ENCODE measurements at places on chromosomes 7 and 10.

GRCh38 chr7:9645756-9646155 lies 1212.3 kb downstream of the NXPH1 start:
- DNase-seq, result no peak

DNA sequence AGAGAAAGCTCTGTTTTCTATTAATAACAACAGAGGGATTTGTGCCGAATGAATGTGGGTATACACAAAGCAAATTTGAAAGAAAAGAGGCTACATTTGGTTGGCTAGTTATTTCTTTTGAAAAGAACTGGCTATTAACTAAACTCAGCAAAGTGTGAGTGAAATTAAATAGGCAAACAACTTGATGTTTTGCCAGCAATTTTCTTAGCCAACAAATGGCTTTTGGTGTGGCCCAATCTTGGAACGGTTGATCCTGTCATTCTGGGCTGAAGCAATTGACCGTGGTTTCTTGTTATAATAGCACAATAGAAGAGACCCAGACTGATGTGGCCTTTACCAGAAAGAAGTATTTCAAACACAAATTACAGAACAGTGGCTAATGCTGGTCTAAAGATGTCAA lies 898.6 kb downstream of the KCNMA1 start:
- DNase-seq, result no peak

DNA sequence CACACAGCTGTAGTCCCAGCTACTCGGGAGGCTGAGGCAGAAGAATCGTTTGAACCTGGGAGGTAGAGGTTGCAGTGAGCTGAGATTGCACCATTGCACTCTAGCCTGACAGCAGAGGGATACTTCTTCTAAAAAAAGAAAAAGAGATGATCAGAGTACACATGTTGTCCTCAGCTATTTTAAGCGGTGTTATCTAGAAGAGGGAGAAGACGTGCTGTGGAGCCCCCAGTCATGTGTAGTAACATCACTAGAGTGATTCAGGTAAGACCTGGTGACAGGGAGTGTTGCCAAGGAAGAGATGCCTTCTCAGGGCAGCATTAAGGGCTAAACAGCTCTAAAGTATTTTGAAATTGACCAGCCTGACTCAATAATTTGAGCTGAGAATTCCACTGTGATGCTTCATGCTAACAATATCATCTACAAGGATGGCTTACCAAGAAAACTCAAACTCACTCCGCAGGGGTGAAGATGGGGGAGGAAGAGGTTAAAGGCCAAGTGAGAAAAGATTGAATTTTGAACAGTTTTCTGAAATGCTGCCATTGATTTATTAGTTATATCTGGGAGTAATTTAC lies 97.4 kb downstream of the KLF6 start:
- no peak for DNase-seq

GRCh38 chr7:26376175-26376917 lies 84.7 kb downstream of the SNX10 start:
- no peak for DNase-seq

DNA sequence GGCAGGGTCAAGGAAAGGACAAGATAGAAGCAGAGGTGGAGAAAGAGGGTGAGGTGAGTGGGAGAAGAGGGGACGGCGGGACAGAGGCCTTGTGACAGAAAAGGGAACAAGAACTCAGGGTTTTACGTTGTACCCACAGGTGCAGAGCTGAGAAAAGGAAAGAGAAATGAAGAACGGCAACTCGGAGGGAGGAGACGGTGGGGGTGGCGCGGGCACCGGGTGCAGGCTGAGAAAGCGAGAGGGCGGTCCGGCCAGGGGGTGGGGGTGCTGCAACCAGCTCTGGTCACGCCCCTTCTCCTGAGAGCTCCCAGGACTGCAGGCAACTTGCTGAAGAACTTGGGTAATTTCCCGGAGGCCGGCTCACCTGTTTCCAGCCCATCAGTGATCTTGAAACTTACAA lies 65.3 kb downstream of the CARD11 start:
- DNase-seq, result no peak

GRCh38 chr7:120588862-120589261 lies 269.1 kb downstream of the TSPAN12 start:
- no peak for DNase-seq

DNA sequence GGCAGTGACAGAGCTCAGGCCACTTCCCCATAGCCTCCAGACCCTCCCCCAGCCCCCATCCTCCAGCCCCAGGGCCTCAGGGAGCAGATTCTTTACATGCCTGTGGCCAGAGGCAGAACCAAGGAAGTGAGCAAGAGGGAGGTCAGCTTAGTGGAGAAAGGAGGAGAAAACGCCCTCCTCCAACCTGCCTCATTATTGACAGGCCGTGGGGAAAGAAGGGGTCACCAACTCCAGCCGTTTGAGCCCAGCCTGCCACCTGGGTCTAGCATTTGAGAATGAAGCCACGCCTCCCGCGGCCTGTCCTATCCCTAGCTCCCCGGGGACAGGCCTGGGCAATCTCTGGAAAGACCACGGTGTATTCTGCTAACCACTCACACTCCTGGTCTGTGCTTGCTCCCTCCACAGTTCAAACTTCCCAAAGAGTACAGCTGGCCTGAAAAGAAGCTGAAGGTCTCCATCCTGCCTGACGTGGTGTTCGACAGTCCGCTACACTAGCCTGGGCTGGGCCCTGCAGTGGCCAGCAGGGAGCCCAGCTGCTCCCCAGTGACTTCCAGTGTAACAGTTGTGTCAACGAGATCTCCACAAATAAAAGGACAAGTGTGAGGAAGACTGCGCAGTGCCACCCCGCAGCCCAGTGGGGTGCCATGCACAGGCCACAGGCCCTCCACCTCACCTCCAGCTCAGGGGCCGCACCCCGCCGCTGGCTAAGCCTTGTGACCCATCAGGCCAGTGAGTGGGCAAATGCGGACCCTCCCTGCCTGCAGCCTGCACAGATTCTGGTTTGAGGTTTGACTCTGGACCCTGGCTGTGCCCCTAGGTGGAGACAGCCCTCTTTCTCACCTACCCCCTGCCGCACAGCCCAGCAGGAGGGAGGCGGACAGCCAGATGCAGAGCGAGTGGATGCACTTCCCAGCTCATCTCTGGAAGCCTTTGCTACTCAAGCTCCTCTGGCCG lies 14.3 kb upstream of the TRIM8 start:
- peak; percentile 68 for DNase-seq

DNA sequence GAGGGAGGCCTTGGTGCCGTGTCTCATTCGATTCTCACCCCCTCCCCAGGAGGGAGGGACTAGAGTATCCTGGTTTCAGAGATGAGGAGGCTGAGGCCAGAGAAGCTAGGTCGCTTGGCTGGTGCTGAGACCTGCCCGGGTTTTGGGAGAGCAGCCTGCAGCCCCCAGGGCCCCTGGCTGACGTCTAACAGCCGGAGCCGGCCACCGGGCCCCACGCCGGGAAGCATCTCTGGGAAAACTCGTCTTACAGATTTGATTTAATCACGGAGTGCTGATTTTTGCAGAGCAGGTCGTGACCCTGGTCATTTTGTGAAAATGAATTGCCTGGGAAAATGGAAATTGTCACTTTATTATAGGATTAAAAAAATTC lies 97.5 kb downstream of the MICALL2 start:
- no peak for DNase-seq

DNA sequence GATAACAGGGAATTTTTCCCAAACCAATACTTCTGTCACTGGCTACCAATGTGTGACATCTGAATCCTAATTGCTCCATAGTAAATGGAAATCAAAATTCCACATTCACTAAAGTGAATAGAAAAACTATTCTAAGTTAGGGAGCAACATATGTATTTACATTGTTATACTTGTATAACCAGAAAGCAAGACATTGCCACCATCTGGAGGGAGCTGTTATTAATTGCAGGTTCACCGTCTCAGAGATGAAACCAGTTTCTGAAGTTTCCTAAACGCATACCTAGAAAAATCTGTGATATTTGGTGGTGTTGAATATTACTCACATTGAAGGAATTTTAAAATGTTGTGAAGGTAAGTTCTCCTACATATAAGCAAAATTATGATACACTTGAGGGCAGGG lies 390.1 kb downstream of the NXPH1 start:
- no peak for DNase-seq

- no peak for DNase-seq
Measured at GRCh38 chr10:30464675-30465074, 30.7 kb downstream of the MAP3K8 start.

GRCh38 chr10:110780704-110781103 lies 91.0 kb upstream of the PDCD4 start:
- DNase-seq, result no peak

GRCh38 chr7:74181821-74182220 lies 7.7 kb downstream of the EIF4H start:
- no peak for DNase-seq

DNA sequence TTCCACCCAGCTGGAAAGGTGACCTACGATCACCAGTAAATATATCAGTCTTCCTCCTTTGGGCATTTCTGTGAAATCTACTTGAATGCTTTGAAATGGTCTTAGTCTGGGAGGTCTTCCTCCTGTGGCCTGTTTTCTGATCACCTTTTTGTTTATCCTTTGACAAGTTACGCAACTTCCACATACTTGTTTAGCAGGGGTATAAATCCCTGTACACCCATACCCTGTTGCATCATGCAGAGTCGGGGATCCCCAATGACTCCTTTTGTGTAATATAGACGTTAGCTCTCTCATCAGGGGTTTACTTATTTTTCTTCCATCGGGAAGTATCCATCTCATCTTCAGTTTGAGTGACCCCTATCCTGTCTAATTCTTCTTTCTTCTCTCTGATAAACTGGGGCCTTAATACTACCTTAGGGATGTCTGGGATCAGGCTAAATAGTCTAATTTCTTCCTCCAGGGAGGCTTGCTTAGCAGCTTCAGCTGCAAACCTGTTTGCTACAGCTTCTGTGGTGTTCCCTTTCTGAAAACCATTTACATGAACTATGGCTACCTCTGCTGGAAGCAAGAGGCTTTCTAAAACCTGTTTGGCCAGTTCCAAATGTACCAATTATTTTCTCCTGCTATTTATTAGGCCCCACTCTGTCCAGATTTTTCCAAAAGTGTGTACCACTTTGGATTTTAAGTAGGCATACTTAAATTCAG lies 25.8 kb downstream of the MAPK8 start:
- DNase-seq, result no peak

DNA sequence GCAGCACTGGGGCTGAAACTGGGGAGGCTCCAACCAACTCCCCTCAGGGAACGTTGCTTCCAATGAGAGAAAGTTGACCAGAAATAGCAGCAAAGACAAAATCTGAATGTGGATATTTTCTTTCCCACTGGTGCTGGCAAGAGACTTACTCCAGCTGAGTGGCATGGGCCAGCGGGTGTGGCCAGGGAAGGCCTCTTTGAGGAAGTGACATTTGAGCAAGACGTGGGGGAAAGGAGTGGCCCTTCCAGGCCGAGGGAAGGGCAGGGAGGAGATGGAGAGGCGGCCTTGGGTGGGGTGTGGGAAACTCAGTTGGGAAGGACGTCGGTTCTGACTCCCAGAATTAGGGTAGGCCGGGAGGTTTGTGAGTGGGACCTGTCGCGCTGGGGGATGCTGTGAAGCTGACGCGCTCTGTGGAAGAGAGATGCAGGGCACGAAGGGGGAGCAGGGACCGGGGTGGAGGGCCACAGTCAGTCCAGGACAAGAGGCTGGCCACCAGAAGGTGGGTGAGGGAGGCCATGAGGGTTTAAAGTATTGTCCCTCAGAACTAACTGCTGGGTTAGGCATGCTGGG lies 96.7 kb upstream of the IKZF1 start:
- no peak for DNase-seq

GRCh38 chr10:43879742-43880141 lies 231.1 kb upstream of the ZNF32 start:
- DNase-seq, result no peak

- DNase-seq, result no peak
Measured at GRCh38 chr10:22978287-22978686, 50.4 kb downstream of the ARMC3 start.

GRCh38 chr7:12490107-12490688 lies 80.3 kb upstream of the SCIN start:
- DNase-seq, result no peak

DNA sequence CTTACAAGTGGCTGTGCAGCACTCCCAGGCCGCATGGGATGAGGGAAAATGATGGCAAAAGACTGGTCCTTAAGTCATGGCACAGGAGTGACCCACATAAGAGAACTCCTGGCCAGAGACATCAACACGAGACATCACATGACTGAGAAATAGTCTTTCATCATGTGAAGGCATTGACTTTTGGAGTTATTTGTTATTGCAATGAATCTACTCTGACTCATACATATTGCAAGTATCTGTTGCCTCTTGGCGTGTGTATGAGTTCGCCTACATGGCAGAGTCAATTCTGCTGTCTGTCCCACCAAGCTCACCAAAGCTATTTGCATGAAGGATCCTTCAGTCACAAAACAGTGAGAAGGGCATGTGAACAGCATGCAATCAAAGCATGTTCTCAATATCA lies 59.7 kb upstream of the HABP2 start:
- DNase-seq, result no peak

GRCh38 chr7:82054544-82054943 lies 284.7 kb upstream of the HGF start:
- DNase-seq, result no peak

DNA sequence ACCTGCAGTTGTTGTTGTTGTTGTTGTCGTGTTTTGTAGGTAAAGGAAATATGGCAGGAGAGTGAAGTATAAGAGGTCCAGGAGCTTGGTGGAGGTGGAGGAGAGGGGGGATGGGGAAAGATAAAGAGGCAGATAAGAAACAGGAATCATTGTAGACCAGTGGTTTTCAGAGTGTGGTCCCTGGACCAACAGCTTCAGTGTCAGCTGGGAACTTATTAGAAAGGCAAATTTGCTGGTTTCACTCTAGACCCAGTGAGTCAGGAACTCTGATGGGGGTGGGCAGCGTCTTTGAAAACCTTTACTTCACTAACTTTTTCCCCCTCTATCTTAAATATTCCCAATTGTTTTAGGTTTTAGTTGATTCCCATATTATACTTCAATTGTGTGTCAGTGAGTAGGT lies 241.5 kb downstream of the AUTS2 start:
- DNase-seq, result no peak

DNA sequence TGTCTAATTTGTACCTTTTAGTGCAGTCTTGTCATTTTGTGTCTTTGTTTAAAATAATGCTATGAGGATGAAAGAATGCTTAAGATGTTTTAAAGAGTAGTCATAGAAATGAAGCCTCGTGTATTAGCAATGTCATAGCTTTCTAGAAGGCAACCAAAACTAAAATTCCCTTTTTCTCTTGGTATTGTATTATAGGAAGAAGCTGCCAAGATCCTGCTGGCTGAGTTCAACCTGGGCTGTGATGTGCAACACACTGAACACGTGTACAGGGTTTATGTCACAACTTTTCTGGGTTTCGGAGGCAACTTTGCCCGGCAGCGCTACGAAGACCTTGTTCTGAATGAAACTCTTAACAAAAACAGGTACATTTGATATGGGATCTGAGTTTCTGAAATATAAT lies 36.2 kb downstream of the COX15 start:
- DNase-seq, result no peak

DNA sequence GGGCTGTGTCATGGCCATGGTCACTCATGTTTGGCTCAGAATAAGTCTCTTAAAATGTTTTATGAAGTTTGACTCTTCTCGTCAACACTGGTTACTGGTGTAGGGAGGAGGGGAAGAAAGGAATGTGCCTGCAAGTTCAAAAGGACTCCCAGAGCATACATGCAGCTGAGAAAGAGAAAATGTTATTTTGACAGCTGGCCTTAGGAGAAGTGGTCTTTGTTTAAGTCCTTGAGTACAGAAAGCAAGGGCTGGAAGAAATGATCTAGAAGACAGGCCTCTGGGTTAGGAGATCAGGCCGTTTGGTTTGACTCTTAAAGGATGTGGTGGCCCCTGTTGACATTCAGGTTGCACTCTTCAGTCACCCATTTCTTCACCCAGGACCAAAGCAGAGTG lies 245.5 kb downstream of the REEP3 start:
- DNase-seq, result no peak

GRCh38 chr7:102874166-102874829 lies 38.5 kb upstream of the LRRC17 start:
- DNase-seq, result peak; percentile 55

All from GM04504 (cell line).